ENCODE measurements at places on chromosomes 6 and 20. TPM values are rescaled to one million over a fixed set of nuclear protein-coding genes. Genes with fewer than 3 reads are reported as not detected.

The DNAH8 gene
- not detected for total RNA-seq

The SLC35D3 gene
- total RNA-seq, result not detected

The PRSS16 gene
- total RNA-seq, result not detected

The SLC13A3 gene
- 4.3 TPM for total RNA-seq

The OR12D1 gene
- total RNA-seq, result not detected

The C6orf52 gene
- not detected for total RNA-seq

The EFCAB8 gene
- total RNA-seq, result not detected

The CHMP4B gene
- total RNA-seq, result 79.5 TPM

The FAM162B gene
- 25.6 TPM for total RNA-seq

The IL17F gene
- not detected for total RNA-seq

The PPP1R16B gene
- 37.3 TPM for total RNA-seq

The VSX1 gene
- not detected for total RNA-seq

The SRPK1 gene
- 32.1 TPM for total RNA-seq

The TINAG gene
- total RNA-seq, result not detected

The SLC44A4 gene
- not detected for total RNA-seq

The CLDN20 gene
- not detected for total RNA-seq

The COL21A1 gene
- total RNA-seq, result 28.3 TPM

The SYCP2L gene
- total RNA-seq, result 4.6 TPM

The SIRPD gene
- not detected for total RNA-seq

The PRICKLE4 gene
- 4.8 TPM for total RNA-seq

Measured in subcutaneous adipose tissue (tissue), 4 donors.